Gastroesophageal sphincter (tissue), 4 donors: ENCODE measurements at places on chromosomes 2 and 18. TPM values are rescaled to one million over a fixed set of nuclear protein-coding genes. Genes with fewer than 3 reads are reported as not detected.
A peak's percentile ranks its signal among the peaks of the same experiment; 100 is the strongest.

TMEM163 gene
- 0.27 TPM for total RNA-seq

DNA sequence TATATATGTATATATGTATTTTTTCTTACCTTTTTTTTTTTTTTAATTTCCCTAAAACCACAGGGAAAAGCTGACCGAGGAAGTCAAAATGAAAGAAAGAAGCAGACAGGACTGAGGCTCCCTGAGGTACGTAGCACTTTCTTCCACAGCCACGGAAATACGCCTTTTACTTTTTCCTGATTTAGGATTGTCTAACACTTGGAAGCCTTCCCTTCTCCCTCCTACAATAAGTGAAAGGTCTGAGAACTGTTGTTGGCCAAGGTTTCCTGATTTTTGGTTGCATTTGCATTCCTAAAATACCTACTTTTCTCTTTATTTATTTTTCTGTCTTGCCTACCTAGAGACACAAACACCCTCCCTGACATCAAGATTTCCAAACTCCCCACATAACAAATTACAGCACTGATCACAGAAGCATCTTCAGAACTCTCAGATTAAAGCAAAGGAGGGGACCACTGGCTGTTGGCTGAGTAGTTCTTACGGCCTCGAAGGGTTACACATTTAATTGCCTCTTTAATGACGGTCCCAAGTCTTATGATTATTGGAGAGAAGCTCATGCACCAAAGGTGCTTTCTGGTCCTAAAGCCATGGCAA lies 778.5 kb upstream of the FANCL start:
- ATAC-seq: no peak

GRCh38 chr2:201950606-201951005 lies 83.0 kb upstream of the FZD7 start:
- no peak for ATAC-seq

DNA sequence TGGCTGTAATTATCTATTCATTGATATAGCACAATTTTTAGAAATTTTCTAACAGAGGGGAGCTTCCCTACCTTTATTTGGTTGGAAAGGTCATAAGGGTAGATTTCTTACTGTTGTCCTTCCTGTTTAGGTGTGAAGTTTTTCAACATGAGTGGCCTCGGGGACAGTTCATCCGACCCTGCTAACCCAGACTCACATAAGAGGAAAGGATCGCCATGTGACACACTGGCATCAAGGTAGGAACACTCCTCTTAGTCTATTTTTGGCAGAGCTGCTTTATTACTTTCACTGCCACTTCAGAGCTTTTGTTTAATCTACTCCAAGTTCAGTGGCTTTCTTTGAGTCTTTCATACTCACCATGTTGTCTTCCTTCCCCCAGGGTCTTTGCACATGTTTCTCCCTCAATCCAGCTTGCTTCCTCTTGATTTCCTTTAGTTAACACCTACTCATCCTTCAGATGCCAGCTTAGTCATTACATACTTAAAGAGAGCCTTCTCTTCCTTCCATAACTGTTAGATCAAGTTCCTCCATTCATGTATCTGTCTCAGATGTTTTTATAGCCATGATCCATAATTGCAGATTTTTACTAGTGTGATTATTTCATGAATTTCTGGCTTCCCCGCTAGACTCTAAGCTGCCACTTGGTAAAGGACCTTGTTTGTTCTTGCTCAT lies 134.5 kb downstream of the PTRHD1 start:
- ATAC-seq: no peak

UGT1A1 gene
- not detected for total RNA-seq

AQP12B gene
- total RNA-seq: not detected

DNA sequence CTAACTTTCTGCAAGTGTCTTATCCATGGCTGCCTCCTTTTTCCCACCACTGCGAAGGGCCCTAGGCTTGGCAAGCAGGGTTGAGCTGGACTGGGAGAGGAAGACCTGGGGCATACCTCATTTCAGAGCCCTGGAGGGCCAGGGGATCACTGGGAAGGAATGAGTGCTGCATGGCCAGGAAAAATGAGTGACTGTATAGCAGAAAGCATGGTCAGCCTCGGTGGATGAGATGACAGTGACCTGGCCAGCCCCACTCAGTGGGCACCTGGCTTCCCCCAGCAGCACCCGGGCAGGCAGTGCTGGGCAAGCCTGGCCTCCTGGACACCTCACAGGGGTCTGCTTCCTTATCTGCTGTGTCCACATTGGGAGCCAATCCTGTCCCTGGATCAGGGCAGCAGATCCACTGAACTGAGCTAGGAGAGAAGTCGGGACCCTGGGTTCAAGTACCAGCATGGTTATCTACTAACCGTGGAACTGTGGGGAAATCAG lies 76.4 kb downstream of the HS1BP3 start:
- ATAC-seq: no peak

INHBB gene
- total RNA-seq: 2.7 TPM

DNA sequence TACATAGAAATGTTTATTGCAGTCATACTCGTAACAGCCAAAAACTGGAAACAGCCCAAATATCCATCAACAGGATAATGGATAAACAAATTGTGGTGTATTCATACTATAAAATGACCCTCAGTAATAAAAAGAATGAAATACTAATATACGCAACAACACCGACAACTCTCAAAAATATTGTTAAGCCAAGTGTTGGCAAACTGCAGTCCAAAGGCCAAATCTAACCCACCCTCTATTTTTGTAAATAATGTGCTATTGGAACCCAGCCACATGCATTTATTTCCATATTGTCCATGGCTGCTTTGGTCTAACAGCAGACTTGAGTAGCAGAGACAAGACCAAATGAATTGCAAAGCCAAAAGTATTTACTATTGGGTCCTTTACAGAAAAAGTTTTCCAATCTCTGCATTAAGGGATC lies 151.0 kb downstream of the MREG start:
- no peak for ATAC-seq

RAMP1 gene
- 312 TPM for total RNA-seq

COBLL1 gene
- 71.6 TPM for total RNA-seq

CXCR1 gene
- total RNA-seq: not detected

DNA sequence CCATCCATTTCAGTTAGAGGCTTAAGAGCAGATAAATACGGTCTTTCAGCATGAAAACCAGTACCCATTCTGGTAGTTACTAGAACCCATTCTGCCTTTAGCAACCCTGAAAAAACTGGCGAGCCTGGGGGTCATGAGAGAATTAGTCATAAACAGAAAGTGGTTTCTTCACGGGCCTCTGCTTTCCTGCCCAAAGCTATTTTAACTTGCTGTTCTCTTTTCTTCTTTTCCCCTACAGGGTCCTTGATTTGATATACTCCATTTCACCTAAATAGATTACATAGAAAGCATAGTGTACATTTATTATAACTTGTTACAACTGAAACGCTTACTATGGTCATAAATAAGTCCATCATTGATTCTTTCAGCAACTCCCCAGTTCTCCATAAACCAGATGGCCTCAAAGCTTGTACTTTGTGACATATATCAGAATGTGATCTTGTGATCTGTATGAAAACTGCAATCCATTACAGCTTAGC lies 48.3 kb downstream of the WDFY1 start:
- no peak for ATAC-seq

SEPTIN10 gene
- 140 TPM for total RNA-seq

GRCh38 chr2:237044281-237044680 lies 41.4 kb upstream of the COPS8 start:
- no peak for ATAC-seq

- ATAC-seq: no peak
Measured at GRCh38 chr2:49801898-49802450, 647.7 kb upstream of the FSHR start.

DNA sequence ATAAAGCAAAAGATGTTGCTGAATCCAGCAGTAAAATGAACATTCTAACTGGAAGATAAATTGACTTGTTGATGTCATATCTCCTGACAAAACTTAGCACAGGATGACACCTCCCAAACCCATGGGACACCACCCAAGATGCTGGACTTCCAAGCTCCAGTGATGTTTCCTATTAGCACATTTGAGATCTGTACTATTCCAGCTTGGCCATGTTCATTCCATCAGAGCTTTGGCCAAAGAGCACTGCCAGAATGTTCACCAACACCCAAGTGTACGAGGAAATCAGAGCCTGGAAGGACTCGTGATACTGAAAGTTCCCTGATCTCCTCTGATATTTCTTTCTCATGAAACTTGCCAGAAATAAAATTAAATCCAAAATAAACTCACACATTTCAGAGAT lies 44.7 kb downstream of the PID1 start:
- ATAC-seq: peak; percentile 82

TMEM17 gene
- total RNA-seq: 2.7 TPM

DNA sequence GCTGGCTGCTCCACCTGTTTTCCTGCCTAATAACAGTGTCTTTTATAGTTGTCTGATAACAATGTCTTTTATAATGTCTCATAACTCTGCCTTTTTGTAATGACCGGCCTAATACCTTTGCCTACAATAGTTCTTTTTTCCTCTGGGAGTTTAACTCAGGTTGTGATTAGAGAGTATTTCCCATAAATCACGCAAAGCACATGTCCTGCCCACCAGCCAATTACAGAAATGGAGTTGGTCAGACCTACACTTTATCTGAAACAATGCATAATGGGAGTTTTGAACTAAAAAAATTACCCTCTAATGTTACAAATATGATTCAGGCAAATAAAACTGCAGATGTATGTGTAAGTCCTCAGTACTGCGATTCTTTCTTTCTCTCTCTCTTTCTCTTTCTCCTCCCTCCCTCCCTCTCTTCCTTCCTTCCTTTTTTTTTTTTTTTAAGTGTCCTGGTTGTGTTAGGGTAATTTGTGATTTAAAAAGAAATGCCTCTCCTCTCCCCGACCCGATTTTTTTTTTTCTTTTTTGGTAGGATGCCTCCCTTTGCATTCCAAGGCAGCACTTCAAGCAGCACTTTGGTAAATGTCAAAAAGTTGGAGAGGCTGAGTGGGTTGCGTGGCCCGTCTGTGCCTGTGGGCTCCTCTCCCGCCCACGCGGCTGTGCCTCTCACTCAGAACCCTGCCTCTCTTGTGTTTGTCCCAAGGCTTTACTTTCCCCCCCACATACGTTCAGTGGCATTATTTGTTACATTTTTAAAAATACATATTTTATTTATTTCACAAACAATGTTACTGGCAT lies 147.3 kb downstream of the AGAP1 start:
- ATAC-seq: peak; percentile 37

NETO1 gene
- not detected for total RNA-seq

NTSR2 gene
- not detected for total RNA-seq

PAX8 gene
- 0.62 TPM for total RNA-seq

TUBA3E gene
- total RNA-seq: not detected

ABCG8 gene
- total RNA-seq: not detected

GRCh38 chr2:224971214-224971613 lies 71.1 kb downstream of the DOCK10 start:
- no peak for ATAC-seq

DNA sequence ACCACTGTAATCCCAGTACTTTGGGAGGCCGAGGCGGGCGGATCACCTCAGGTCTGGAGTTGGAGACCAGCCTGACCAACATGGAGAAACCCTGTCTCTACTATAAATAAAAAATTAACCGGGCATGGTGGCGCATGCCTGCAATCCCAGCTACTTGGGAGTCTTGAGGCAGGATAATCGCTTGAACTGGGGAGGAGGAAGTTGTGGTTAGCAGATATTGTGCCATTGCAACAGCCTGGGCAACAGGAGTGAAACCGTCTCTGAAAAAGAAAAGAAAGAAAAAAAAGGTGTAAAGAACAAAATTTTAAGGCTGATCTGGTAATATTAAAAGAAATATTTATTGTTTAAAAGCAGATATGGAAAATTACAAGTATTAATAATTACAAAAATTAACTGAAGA lies 29.7 kb downstream of the ZNF804A start:
- no peak for ATAC-seq

PLEK gene
- 5.0 TPM for total RNA-seq

GRCh38 chr18:31430072-31430471 lies 17.5 kb upstream of the DSG3 start:
- ATAC-seq: no peak

TXNL1 gene
- 48.5 TPM for total RNA-seq

DNA sequence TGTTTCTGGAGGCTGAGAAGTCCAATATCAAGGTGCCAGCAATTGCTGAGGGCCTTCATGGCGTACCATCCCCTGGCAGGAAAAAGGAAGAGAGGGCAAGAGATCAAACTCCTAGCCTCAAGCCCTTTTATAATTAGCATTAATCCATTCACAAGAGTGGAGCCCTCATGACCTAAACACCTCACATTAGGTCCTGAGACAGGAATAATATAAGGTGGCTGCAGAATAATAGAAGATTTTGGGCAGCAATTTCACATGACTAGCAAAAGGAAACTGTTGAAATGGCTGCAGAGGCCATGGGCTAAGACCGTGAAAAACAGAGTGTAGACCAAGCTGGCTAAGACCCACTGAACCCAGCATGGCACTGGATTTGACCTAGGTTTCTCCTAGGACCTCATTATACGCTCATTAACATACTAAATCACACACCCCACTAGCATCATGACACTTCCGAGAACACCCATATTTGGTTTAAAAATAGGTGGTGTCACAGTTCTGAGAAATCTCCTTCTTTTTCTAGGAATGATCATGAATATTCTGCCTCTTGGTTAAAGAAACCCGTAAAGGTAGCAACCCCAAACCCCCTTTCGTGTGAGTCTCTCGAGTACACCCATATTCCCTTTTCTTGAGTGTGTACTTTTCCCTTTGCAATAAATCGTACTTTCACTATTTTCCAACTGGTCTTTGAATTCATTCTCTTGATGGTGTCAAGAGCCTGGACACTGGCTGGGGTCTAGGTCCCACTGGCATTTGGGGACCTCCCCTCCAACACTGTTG lies 3.1 kb upstream of the MYCN start:
- no peak for ATAC-seq

- no peak for ATAC-seq
Measured at GRCh38 chr2:141704541-141704940, 426.3 kb downstream of the LRP1B start.

- ATAC-seq: no peak
Measured at GRCh38 chr2:226086190-226086589, 686.7 kb downstream of the NYAP2 start.

DNA sequence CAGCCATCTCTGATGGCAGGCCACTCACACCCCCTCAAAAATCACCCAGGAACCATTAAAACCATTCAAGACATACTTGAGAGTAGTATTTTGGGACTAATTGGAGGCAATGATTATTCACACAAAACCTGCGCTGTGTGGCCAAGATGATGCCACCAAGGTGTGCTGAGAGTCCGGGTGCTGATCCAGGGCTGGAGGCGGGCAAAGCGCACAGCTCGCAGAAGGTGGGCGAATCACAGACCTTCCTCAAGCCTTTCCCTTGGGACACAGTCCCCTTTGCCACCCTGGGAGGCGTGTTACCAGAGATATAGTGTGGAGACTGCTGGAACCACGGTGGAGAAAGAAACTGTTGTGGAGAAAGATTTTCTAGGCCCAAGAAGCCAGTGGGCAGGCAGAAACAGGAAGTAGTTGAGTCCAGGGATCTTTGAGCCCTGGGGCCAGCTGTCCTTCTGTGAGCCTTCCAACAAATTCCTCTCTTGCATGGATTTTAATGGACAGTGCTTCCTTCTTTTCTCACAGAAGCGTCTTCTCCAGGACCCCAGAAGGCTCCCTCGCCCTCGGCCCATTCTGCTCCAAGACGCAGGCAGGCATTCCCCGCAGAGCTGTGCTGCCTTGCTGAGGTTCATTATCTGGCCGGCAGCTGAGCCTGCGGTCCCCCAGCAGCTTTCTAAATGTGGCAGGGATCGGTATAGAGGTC lies 8.0 kb downstream of the COPS9 start:
- no peak for ATAC-seq
